ENCODE measurements at places on chromosomes 5 and 9.

DNA sequence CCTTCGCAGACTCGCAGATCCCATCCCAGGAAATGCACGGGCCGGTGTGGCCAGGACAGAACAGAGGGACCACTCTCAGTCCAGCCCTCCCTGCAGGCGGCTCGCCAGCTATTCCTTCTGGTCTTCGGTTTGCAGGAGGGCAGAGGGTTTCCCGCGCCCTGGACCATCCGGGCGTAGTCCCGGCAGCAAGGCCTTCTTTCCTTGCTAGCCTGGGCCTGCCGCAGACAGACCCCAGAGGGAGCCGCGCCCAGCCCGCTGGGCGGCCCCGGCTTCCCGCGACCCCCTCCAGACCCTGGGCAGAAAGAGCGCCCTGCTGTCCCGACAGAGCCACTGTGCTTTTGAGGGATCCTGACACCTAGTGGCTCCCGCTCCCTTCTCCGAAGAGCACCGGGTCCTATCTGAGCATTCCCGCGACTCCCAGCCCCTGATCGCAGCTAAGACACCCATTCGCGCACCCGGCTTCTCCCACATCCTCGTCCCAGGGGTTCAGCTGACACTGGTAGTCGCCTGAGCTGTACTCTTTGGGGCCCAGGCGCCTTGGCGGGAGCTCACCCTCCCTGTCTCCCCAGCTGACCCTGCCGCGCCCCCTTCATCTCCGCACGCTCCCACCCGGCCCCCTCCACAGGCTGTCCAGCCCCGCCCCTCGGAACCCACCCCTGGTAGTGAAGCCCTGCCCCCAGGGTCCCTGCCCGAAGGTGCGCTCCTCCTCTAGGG is 1.1 kb downstream of the CFAP90 start:
- no peak for DNase-seq

DNA sequence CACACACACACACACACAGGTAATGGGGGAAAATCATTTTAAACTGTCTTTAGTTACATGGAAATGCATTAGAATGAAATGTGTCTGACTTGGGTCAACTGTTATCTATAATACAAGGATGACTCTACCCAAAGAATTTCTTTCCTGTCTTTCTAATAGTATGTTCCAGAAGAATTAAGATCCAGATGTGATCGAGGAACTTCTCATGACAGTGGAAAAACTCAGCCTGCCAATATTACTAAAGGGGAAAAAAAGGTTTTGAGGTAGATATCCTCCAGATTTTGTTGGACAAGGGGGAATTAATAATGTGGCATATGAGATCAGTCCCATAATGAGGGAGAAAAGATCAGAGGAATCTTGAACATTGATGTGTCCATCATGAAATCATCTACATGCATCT is 190.6 kb upstream of the MAP3K1 start:
- DNase-seq = no peak

DNA sequence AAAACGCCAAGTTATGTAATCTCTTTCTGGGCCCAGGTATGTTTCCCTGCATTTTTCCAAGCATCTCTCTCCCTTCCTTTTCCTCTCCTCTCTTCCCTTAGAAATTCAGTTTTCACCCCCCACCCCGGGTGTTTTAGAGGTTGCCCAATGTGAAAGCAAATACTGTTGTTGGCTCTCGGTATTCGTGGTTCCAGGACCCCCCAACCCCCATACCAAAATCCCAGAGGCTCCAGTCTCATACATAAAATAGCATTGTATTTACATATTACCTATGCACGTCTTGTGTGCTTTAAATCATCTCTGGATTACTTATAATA is 48.8 kb downstream of the ACER2 start:
- DNase-seq = no peak

GRCh38 chr5:36364473-36364872 is 62.8 kb upstream of the RANBP3L start:
- DNase-seq = no peak

DNA sequence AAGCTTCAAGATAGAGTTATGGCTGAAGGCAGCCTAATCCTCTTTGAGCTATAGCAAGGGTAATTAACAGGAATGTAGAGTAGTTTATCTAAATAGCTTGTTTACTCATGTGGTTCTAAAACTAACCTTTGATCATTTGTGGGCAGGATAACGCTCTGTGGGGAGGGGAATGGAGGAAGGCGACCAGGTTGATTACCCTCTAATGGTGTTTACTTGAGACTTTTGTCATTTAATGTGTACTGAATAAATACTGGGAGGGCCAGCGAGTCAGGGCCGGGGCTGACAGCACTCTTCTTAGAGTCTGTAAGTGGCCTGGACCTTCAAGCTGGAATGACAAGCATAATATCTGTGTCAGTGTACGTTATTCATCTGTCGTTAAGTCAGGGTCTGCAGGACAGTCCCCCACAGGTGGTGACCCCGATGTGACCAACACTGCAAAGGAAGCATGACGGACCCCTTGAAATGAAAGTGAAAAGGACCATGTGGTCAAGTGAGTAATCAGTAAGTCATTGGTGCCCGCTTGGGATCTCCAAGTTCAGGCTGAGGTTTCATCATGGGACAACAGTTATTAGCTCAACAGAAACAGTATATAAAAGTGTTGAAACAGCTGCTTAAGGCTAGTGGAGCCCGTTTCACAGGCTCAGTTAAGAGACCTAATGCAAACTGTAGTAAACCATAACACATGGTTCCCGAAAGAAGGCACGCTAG is 162.6 kb downstream of the CPLANE1 start:
- no peak for DNase-seq

DNA sequence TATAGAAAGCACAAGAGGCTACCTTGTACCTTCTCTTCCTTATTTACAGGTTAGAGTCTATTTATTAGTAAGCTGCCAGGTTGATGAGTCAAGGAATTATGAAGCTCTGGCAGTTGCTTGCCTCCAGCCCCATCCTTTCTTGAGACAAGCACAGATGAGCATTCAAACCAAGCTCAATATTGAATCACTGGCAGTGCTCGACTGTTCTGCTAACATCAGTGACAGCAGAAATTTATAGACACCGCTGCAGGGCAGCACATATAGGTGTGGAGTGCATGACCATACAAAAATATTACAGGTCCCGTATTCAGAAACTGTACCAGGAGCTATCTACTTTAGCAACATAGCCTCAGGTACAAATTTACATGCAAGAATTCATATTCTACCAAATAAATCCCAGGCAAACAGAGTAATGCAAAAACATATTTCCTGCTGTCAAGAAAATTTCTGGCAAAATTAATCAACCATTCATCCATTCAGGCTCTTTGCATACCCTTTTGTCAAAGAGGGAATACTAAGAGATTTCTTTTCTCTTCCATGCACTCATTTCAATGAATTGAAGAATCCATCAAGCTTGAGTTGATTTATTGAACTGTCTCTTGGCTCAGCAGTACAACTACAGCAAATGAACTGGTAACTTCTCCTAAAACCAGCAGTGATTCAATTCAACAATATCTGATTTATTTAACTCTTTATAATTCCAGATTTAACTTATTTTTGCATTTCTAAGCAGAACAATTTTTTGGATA is 26.9 kb upstream of the PCA3 start:
- no peak for DNase-seq

- no peak for DNase-seq
These were observed 233.3 kb downstream of the CDH9 start for GRCh38 chr5:26805076-26805475.

GRCh38 chr9:29865764-29866313 is 2292.6 kb upstream of the C9orf72 start:
- DNase-seq = no peak

DNA sequence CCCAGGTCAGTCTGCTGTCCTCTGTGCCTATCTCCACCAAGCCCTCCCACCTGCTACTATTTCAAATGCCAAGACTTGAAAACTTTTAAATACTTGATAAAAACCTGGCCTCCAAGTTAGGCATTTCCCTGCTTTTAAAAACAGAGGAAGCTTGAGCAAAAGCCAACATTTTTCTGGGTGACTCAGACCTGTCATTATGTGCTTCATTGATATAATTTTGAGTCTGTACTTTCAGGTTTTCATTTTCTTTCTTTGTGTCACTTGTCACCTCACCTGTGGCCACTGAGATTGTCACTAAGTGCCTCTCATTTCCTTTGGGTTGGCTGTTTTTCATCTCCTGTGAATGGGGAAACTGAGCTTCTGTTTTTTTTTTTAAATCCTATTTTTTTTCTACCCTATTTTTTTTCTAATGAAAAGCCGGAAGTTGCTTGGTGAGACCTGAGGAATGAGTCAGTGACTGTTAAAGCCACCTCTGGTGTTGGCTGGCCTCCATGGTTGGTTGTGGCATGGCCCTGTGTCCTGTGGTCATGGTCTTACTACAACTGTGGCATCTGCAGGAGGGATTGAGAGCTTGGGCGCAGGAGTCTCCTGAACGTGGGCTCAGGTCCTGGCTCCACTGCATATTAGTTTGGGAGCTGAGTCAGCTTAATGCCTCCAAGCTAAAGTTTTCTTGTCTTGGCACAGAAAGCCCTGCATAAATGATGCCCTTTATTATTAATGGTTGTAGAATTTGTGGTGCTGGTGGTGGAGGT is 56.7 kb downstream of the ARHGAP26 start:
- peak; percentile 67 for DNase-seq

- DNase-seq = no peak
These were observed 42.6 kb upstream of the KCNN2 start for GRCh38 chr5:114319236-114319635.

GRCh38 chr5:16931334-16932110 is 4.6 kb downstream of the MYO10 start:
- no peak for DNase-seq

DNA sequence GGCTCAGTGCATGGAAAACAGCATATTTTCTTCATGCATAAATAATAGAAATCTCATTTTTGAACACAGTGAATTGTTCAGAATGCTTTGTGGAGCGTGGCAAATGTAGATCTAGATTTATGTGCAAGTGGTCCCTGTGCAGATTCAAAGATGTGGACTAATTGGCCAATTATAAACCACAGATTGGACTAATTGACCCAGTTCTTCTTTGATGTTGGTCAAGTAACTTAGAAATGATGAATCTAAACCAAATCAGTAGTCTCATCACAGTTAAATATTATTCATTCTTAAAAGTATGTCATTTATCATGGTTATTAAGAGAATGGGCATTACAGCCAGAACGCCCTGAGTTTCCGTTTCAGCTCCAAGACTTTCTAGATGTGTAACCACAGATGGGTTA is 11.7 kb upstream of the PDE4D start:
- DNase-seq = no peak

DNA sequence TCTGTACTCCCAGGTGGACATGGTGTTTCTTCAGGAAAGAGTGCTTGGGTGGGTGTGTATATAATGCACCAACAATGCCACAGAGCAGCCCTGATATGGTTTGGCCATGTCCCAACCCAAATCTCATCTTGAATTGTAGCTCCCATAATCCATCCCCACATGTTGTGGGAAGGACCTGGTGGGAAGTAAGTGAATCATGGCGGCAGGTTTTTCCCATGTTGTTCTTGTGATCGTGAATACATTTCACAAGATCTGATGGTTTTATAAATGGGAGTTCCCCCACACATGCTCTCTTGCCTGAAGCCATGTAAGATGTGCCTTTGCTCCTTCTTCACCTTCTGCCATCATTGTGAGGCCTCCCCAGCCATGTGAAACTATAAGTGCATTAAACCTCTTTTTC is 158.5 kb downstream of the NR3C1 start:
- no peak for DNase-seq

DNA sequence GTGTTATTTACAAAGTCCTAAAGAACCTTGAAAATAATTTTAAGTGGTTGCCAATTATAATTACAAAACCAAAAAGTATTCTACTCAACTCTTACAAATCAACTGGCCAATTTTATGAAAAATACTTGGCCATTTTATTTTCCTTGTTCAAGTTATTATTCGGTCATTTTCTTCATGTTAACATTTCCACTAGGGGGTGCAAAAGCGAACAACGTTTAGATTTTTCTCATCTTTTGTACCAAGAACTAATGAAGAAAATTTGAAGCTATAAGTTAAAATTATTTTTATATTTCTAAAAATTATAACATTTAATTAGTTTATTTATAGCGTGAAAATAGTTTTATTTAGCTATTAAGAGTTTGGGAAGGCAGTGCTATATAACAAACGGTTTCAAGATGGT is 1453.3 kb downstream of the MAT2B start:
- DNase-seq = no peak

DNA sequence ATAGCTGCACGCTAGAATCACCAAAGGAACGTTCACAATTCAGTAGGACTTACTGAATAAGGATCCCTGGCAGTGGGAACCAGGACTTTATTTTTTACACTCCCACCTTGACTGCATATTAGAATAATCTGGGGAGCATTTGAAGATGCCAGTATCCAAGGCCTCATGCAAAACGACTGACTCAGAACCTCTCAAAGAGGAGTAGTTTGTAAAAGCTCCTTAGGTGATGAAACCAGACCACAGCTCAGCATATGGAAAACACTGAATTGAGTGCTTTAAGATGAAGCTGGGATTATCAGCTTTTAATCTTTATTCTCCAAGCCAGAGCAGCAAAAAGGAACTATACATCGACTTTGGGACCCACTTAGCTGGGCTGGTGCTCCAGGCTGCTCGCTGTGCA is 288.3 kb downstream of the MLLT3 start:
- DNase-seq = no peak

DNA sequence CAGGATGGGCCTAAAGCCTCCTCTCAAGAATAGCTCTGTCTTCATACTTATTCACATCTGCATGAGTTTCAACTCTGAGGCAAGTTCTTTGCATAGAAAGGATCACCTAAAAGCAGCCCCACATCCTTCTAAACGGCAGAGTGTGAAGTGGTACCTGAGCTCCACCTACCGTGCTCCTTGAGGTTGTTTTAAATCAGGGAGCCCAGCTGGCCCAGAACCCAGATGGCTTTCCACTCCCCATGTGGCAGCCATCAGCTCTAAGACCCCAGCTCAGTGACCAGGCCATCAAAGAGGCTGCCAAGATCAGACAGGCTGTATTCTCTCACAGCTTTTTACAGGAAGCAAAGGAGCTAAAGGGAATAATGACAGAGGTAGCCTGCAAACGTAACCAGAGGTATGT is 299.3 kb downstream of the RASEF start:
- no peak for DNase-seq

GRCh38 chr5:172659909-172660628 is 19.0 kb downstream of the NEURL1B start:
- DNase-seq = no peak

GRCh38 chr5:60445921-60446320 is 254.0 kb downstream of the DEPDC1B start:
- no peak for DNase-seq

GRCh38 chr5:144275329-144275728 is 104.7 kb downstream of the KCTD16 start:
- no peak for DNase-seq

GRCh38 chr5:40402007-40402364 is 277.7 kb upstream of the PTGER4 start:
- DNase-seq = no peak

DNA sequence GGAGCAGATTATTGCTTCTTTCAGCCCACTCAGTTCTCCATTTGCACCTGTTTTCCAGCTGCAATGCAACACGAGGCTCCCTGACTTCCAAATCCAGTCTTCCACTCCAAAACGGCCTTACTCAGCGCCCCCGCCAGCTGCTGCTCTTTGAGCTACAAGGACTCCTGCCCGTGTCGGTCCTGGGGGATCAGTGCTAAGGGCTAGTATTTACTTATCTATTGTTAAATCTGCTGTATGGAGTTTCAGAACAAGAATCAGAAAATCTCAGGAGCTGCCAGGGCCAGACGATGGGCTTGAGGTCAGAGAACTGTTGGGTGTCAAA is 44.1 kb downstream of the OR2V1 start:
- DNase-seq = no peak

Data from activated CD8-positive, alpha-beta memory T cell treated with anti-CD3 and anti-CD28 coated beads for 24 hours (primary cell).